ENCODE measurements at places on chromosomes 2 and 18.

DNA sequence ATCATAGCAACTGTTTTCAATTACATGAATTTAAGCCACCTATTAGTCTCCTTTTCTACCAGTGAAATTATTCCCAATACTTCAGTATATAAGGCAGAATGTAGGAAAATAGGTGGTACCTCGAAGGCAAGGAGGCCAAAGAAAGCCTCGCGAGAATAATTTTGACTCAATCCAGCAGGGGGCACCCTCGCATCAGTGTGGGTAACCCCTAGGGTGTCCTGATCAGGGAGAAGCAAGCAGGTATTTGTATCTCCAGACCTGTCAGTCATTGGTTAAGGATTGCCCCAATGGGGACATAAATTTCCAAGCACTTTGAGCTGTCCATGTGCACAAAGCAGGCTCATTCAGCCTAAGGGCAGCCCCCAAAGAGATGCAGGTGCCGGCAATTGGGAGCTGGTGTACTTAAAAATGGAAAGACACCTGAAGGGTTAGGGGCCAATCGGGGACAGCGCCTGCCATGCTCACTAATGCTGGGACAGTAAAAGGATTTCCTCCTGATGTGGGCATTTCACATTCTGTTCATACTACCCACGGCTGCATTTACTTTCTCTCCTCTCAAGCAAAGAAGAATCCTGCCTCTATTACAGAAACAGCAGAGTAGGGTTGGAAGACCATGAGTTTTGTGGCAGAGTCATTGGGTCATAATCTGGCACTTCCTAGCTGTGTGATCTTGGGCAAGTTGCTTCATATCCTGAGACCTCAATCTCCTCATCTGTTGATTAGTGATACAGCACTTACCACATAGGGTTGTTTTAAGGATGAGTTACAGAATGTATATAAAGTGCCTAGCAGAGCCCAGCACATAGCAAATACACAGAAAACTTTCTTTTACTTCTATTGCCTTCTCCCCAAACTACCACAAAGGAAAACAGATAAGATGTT is 136.1 kb downstream of the ICOS start:
- DNase-seq = no peak

GRCh38 chr2:207561386-207562080 is 31.8 kb downstream of the CREB1 start:
- no peak for DNase-seq

GRCh38 chr2:68970566-68971265 is 3.7 kb upstream of the GKN1 start:
- DNase-seq = no peak

- DNase-seq = peak; percentile 17
Observed at GRCh38 chr18:36411745-36412168, 114.2 kb downstream of the FHOD3 start.

DNA sequence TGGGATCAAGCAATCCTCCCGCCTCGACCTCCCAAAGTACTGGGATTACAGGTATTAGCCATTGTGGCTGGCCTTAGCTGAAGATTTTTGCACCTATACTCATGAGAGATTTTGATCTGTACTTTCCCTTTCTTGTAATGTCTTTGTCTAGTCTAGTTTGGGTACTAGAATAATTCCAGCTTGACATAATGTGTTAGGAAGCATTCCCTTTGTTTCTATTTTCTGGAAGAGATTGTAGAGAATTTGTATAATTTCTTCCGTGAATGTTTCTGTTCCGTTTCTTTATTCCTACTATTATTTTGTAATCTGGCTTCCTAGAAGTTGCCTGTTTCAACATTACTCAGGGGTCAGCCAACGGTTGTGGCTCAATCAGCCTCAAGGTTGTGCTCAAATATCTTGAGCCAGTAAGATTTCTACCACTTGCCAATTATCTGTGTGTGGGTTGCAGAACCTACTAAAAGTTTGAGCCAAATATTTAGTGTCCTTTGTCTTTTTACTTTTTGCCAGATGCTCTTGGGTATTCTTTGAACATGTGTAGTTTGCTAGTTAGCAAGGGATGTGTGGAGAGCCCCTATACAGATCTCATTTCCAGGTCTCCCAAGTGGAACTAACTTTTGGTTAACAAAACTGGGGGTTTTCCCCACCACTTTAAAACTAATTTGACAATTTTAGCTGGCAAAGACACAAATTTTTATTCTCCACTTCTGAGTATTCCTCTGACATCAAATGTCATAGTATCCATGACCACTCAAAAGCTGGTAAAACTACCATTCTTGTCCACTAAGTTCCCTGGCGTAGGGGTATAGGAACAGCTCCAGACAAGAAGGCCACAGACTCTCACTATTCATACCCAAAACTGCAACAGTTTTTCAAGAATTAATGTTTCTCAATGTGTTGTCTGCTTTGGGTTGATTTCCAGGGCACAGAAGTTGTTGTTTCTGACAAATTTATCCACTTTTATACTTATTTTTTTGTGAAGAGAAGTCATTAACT is 42.8 kb upstream of the BAZ2B start:
- no peak for DNase-seq

DNA sequence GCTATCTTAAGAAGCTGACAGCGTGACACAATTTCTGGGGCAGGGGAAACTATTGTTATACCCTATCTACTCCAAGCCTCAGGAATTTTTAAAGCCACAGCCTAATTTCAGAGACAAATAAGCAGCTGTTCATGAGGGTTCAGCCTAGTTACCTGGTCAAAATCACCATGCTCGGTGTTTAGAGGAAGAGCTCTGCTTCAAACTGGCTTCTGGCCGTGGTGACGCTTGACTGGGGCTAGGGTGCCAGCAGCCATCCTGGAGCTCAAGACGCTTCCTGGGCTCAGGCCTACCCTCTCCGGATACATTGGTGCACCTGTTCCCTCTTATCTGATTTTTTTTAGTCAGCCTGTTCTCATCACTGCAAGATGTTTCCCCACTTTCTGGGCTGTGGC is 41.7 kb downstream of the FRZB start:
- DNase-seq = no peak

GRCh38 chr2:97712693-97713295 is 582 bp upstream of the ZAP70 start:
- DNase-seq = no peak

DNA sequence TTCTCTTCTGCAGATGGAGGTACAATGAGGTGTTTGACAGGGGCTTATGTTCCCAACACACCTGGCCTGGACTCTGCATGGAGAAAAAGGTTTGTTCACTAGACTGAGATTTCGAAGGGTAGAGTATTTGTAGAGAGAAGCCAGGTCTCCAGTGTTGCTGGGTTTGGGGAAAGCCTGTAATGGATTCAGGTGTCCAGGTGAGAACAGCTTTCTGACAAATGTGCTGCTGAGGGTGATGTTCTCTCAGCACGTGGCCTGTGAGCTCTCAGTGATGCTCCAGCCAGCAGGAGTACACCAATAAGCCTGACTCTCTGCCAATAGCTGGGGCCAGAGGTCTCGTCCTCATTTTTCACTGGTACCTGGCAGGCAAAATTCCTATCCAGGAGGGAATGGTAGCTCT is 43.8 kb upstream of the ARHGAP25 start:
- no peak for DNase-seq

GRCh38 chr2:27243391-27244130 is 19.3 kb downstream of the SLC30A3 start:
- no peak for DNase-seq

GRCh38 chr2:49262801-49263560 is 108.7 kb upstream of the FSHR start:
- DNase-seq = no peak

- DNase-seq = no peak
Observed at GRCh38 chr2:174561283-174561971, 36.2 kb downstream of the WIPF1 start.

DNA sequence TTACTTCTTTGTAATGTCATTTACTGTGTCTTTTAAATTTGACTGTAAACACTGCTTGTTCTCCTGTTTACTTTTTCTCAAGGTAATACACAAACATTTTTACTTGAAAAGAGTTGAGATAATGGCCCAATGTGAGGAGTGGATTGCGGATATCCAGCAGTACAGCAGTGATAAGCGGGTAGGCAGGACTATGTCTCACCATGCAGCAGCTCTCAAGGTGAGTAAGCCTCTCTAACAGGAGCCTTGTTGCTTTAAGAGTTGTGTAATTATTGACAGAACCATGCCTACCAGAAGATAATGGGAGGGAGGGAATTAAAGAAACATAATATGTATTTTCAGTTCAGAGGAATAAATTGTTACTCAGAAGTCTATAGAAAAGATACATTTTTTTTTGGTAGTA is 16.5 kb upstream of the TTC27 start:
- no peak for DNase-seq

Measured in Kasumi-1 (cell line).